A549 treated with DMSO at 1 μM for 4 hours (cell line): ENCODE measurements at places on chromosomes 12 and 14. TPM values are rescaled to one million over a fixed set of nuclear protein-coding genes. Genes with fewer than 3 reads are reported as not detected.

The GALNT16 gene
- total RNA-seq = 2.5 to 4.2 TPM (median 3.6 TPM) in 5 replicates

The HOXC6 gene
- total RNA-seq = 4.5 to 5.5 TPM (median 5.0 TPM) in 5 replicates

The DLGAP5 gene
- 28.5 to 38.1 TPM (median 36.4 TPM) in 5 replicates for total RNA-seq

The SERPINA10 gene
- total RNA-seq = 0.06 TPM in 1 of 5 replicates, not detected in the others

The PPP2R3C gene
- total RNA-seq = 23.5 to 27.1 TPM (median 26.5 TPM) in 5 replicates

The TAS2R43 gene
- total RNA-seq = not detected in 5 replicates

The SRGAP1 gene
- 12.6 to 15.6 TPM (median 13.9 TPM) in 5 replicates for total RNA-seq

The GUCY2C gene
- total RNA-seq = 0.02 to 0.06 TPM (median 0.03 TPM) in 3 of 5 replicates, not detected in the others

The CMKLR1 gene
- total RNA-seq = not detected in 5 replicates

The KSR2 gene
- 0.78 to 0.84 TPM (median 0.80 TPM) in 5 replicates for total RNA-seq

The KLRK1 gene
- not detected in 5 replicates for total RNA-seq

The OR6C2 gene
- not detected in 5 replicates for total RNA-seq

The MUCL1 gene
- total RNA-seq = not detected in 5 replicates

The DDN gene
- 0.58 to 0.73 TPM (median 0.65 TPM) in 5 replicates for total RNA-seq

The PAPLN gene
- total RNA-seq = 6.5 to 10.9 TPM (median 9.9 TPM) in 5 replicates

The WNT1 gene
- 0.08 TPM in 1 of 5 replicates, not detected in the others for total RNA-seq

The TMEM121 gene
- total RNA-seq = 2.7 to 9.5 TPM (median 7.3 TPM) in 5 replicates

The RFX4 gene
- not detected in 5 replicates for total RNA-seq

The DHRS2 gene
- 6.1 to 10.3 TPM (median 7.8 TPM) in 5 replicates for total RNA-seq

The RNU4-1 gene
- not detected in 5 replicates for total RNA-seq

The SDSL gene
- 24.4 to 27.0 TPM (median 25.7 TPM) in 5 replicates for total RNA-seq

The INHBE gene
- 0.07 to 0.22 TPM (median 0.15 TPM) in 4 of 5 replicates, not detected in the other for total RNA-seq

The SLCO1A2 gene
- total RNA-seq = 0.08 to 0.09 TPM in 2 of 5 replicates, not detected in the others

The CLEC4C gene
- not detected in 5 replicates for total RNA-seq

The RPGRIP1 gene
- 0.24 to 0.54 TPM (median 0.26 TPM) in 5 replicates for total RNA-seq

The FOXG1 gene
- total RNA-seq = 0.08 to 0.15 TPM (median 0.09 TPM) in 5 replicates

The NID2 gene
- 15.1 to 22.0 TPM (median 19.6 TPM) in 5 replicates for total RNA-seq

The PAH gene
- not detected in 5 replicates for total RNA-seq

The DPY19L2 gene
- 1.3 to 2.4 TPM (median 1.8 TPM) in 5 replicates for total RNA-seq

The PLBD1 gene
- 4.0 to 6.3 TPM (median 4.7 TPM) in 5 replicates for total RNA-seq

The RIMBP2 gene
- total RNA-seq = not detected in 5 replicates

The GPR84 gene
- total RNA-seq = 0.15 TPM in 1 of 5 replicates, not detected in the others

The LHX5 gene
- 0.02 TPM in 1 of 5 replicates, not detected in the others for total RNA-seq

The TAS2R46 gene
- total RNA-seq = 0.11 TPM in 1 of 5 replicates, not detected in the others

The PRKCH gene
- 3.0 to 5.9 TPM (median 4.1 TPM) in 5 replicates for total RNA-seq

The TSPAN19 gene
- total RNA-seq = not detected in 5 replicates

The PMEL gene
- 0.62 to 1.9 TPM (median 1.0 TPM) in 5 replicates for total RNA-seq

The SYT1 gene
- total RNA-seq = 5.2 to 8.8 TPM (median 6.9 TPM) in 5 replicates

The TSPAN8 gene
- 0.10 to 0.12 TPM in 2 of 5 replicates, not detected in the others for total RNA-seq

The ANKS1B gene
- total RNA-seq = 0.49 to 1.1 TPM (median 0.57 TPM) in 5 replicates

The CFAP54 gene
- 0.92 to 1.5 TPM (median 1.2 TPM) in 5 replicates for total RNA-seq

The MAP1LC3B2 gene
- 1.1 to 2.2 TPM (median 1.5 TPM) in 5 replicates for total RNA-seq

The TRPV4 gene
- total RNA-seq = 0.03 to 0.08 TPM (median 0.06 TPM) in 3 of 5 replicates, not detected in the others

The IFNG-AS1 gene
- not detected in 5 replicates for total RNA-seq

The KCNC2 gene
- not detected in 5 replicates for total RNA-seq

The SIRT4 gene
- 0.45 to 1.6 TPM (median 0.94 TPM) in 5 replicates for total RNA-seq

The MBD6 gene
- total RNA-seq = 24.5 to 31.9 TPM (median 28.6 TPM) in 5 replicates

The GDF3 gene
- not detected in 5 replicates for total RNA-seq

The KRT79 gene
- 0.08 to 0.20 TPM (median 0.10 TPM) in 3 of 5 replicates, not detected in the others for total RNA-seq
